Non-pigmented ciliary epithelial cell (primary cell): ENCODE measurements at places on chromosomes 16 and 17.
A peak's percentile ranks its signal among the peaks of the same experiment; 100 is the strongest.

GRCh38 chr17:1033503-1033902 is 36.6 kb downstream of the TIMM22 start:
- DNase-seq = no peak

GRCh38 chr17:1004769-1005295 is 7.9 kb downstream of the TIMM22 start:
- DNase-seq = no peak

- DNase-seq = no peak
Observed at GRCh38 chr17:19750020-19750572, 2.0 kb upstream of the ALDH3A1 start.

GRCh38 chr16:31452631-31453106 is 6.6 kb upstream of the ARMC5 start:
- peak; percentile 85 for DNase-seq

DNA sequence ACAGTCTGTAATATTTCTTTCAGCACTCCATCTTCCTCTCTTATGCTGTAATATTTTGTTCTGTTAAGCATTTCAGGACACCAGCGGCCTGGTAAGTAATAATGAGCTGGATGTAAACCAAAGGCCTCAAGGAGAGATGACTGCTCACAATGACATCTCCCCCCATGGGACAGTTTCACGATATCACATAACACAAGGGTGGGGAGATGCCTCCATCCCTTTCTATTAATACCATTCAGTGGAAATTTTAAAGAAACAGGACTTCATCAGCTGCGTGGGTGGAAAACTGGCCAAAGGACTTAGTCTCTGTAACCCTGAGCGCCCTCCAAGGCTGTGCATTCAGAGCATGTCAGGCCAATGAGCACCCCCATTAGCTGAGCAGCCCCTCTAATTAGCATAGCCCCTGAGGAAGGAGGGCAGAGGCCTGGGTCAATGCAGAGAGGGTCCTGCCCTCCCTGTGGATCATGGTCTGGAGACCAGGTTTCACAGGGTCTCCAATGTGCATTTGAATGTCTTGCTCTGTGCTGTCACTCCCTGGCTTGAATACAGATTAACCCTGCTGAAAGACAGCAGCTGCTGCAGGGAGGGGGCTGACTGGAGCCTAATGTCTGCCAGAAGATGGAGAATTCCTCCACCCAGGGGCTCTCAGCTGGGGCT is 156.4 kb downstream of the HS3ST2 start:
- no peak for DNase-seq

- DNase-seq = no peak
Observed at GRCh38 chr16:67326472-67327309, at the start of the genes KCTD19 and LRRC36. TSS of gene KCTD19 (minus strand) at chr16:67326741. CDS start at chr16:67326707, 34 bp downstream. TSS of gene LRRC36 (plus strand) at chr16:67326815. CDS start at chr16:67326863, 48 bp downstream.

DNA sequence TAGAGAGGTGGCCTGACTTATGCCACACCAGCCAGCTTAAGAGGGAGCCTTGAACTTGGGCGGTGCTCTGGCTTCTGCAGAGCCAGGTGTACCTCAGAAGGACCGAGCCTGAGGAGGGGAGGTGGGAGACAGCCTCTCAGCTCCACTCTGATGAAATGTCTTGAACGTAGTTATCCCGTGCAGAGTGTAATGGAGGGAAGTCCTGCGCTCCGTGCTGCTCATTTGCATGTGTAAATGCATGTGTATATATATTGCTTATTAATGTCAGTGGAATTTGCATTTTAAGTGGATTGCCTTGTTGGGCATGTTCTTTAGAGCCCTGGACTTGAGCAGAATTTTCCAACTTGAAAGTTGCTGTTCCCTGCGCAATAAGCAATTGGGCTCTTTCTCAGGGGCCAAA is 264.9 kb upstream of the SDK2 start:
- no peak for DNase-seq

- DNase-seq = no peak
Observed at GRCh38 chr16:79542237-79542774, 58.2 kb downstream of the MAF start.

GRCh38 chr17:30450125-30451027 is 26.8 kb upstream of the GOSR1 start:
- no peak for DNase-seq

DNA sequence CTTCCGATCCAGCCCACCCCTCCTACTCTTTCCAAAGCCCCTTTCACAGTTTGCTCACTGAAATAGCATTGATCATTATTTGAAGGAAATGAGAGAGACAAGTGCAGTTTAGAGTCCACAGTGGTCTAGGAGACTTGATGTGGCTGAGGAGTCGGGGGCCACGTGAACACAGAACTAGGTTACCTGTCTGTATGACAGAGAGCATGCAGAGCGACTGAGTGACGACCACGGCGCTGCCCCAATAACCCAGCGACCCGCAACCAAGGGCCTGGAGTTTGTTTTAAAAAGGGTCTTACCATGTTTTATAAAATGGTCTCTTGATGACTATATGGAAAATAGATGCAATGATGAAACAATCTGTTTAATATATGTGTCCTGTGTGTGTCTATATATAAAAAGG is 39.5 kb downstream of the NDEL1 start:
- no peak for DNase-seq

GRCh38 chr17:10332515-10332914 is 40.3 kb downstream of the MYH13 start:
- DNase-seq = no peak

DNA sequence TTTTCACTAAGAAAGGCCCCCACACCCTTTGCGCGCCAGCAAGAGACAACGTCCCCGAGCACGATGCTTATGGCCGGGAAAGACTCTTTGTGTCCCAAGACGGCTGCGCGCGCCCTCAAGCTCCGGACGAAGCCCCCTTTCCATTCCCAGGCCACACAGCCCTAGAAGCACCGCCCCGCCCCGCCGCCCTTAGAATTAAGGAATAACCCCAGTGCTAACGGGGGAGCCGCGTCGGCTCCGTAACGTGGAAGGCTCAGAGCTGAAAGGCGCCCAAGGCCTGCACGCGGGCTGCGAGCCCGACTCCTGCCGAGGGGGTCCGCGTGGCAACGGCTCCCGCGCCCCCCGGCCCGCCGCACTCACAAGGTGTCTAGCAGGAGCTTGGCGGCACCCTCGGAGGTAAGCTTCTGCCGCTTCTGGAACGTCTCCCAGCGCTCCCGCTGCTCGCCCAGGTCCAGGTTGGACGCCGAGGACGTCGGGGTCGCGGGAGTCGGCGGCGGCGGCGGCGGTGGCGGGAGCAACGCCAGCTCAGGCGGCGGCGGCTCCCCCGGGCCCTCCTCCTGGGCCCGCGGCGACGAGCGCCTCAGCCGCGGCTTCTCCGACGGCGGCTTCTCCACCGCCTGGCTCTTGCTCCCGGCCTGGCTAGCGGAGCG is 477 bp downstream of the CENPV start:
- DNase-seq = no peak

- no peak for DNase-seq
Observed at GRCh38 chr17:68343976-68344375, 52.7 kb downstream of the ARSG start.

DNA sequence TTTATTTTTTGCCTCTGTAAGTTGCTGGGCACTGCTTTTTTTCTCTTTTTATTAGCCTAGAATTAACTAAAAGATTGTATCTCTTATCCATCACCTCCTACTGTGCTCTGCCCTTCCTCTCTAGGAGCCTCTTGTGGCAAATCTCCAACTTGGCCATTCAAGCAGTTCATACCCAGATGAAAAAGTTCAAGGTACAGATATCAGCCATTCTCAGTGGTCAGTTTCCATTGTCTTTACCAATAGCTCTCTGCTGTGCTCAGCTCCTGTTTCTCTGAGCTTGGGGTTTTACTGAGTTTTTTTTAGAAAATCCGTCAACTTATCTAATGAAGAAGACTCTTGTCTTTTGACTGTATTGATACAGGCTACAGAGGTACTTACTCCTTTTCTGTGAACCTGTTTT is 15.6 kb downstream of the MOSMO start:
- DNase-seq = no peak

DNA sequence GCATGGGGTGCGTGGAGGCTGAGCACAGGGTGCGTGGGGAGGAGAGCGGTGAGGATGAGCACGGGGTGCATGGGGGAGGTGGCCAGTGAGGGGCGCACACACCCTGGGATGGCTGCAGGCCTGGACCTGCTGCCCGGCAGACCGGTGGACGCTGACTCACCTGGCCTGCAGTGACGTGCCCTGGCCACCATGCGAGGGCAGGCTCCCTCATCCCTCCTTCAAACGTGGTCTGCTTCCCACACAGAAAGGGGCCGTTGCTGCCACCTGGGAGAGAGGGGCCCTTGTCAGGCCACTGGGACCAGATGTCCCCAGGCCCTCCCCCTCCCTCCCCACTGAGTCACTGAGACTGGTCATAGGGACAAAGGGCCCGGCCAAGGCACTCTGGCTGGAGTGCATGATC is 20.1 kb upstream of the APRT start:
- no peak for DNase-seq

GRCh38 chr16:88482630-88483391 is 29.7 kb downstream of the ZFPM1 start:
- DNase-seq = no peak

DNA sequence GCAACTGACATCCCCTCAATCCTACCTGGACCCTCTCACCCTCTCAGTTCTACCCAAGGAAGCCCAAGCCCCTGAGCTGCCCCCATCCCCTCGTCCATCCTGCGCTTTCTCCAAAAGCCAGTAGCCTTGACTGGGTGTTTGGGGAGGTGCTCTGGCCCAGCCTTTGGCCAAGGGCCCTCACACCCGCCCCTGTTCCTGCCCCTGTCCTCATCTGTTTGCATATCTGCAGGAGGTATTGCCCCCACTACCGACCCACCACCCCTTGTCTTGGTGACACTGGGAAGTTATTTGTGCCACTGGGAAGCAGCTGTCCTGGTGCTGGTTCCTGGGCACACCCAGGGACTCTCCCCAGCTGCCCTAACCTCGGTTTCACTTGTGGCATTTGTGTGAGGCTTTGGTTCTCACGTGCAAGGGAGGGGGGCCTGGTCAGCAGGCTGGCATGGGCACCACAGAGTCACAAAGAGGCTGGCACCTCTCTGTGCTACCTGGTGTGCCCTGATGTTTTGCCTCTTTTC is 75.3 kb downstream of the MRC2 start:
- DNase-seq = no peak

GRCh38 chr17:45906237-45906636 is 11.9 kb downstream of the MAPT start:
- no peak for DNase-seq

- no peak for DNase-seq
Observed at GRCh38 chr16:66261826-66262225, 104.7 kb upstream of the CDH5 start.

GRCh38 chr17:6187836-6188235 is 117.7 kb downstream of the WSCD1 start:
- no peak for DNase-seq

DNA sequence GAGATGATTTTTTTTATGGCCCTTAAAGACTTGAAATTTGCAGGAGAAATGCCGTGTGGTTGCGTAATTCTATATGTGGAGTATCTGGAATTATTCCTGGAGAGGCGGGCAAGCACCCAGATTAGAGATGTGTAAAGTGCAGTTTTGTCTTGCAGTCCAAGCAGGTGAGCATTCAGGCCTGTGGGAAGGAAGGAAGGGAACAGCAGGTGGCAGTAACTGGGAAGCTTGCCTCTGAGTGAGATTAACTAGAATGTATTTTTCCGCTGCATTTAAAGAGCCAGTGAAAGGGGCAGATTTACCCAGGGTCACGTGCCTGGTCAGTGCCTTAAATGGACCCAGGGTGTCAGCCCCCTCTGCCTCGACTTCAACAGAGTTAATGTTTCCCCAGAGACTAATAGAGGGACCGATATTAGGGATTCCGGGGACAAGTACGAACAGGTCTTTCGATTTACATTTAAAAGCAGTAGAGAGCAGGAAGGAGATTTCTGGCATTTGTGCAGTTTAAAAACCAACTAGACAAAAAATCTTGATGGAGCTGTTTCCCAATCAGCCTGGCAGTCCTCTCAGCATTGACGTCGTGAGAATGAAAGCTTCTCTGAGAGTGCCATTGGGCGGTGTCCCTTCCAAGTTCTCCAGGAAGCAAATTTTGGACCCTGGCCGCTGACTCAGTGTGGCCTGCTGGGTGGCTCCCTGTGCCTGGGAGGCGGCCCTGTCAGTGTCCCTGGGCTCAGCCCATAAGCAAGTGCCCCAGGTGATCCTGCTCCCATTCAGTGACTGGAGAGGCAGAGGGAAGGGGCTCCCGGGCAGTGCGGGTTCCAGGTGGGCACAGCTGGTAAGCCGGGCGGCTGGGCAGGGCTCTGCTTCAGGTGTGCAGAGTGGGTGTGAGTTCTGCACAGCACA is 38.2 kb downstream of the KSR1 start:
- no peak for DNase-seq

GRCh38 chr16:85498607-85499006 is 114.5 kb upstream of the GSE1 start:
- no peak for DNase-seq

DNA sequence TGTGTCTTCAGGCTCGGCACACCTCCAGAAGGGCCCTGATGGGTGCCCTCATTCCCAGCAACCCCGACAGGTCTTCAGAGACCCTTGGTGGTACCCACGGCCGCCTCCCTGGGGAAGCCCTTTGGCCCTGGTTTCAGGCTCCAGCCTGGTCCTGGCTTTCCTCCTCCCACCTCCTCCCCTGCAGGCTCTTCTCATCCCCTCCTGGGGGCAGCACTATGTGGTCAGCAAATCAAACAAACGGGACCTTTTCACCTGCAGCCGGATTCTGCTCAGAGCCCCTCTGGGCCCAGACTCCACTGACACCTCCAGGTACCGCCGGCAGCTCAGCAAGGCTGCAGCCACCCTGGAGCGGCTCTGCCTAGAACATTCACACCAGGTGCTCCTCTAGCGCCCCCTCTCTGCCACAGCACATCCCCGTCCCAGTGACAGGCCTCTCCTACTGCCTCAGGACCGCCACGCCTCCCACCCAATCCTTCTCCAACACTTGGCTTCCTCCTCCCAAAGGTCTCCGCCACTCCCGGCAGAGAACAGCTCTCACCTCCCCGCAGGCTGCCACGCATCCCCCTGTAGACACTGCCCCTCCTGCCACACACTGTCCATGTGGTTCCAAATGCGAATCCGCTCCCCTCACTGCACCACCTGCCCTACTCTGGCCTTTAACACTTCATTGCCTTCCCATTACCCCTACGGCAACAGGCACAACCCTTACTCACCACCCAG is 12.0 kb downstream of the CORO7 start:
- no peak for DNase-seq

GRCh38 chr17:73096211-73096610 is 3.7 kb upstream of the SLC39A11 start:
- DNase-seq = no peak

- peak; percentile 62 for DNase-seq
Observed at GRCh38 chr17:29039764-29040598, 3.0 kb upstream of the PIPOX start.

- DNase-seq = no peak
Observed at GRCh38 chr16:3665508-3665907, 11.0 kb downstream of the DNASE1 start.
